Stimulated activated naive CD4-positive, alpha-beta T cell treated with Interleukin-2 at 50 U/mL for 16 hours (primary cell): ENCODE measurements at places on chromosomes 11 and 22.

DNA sequence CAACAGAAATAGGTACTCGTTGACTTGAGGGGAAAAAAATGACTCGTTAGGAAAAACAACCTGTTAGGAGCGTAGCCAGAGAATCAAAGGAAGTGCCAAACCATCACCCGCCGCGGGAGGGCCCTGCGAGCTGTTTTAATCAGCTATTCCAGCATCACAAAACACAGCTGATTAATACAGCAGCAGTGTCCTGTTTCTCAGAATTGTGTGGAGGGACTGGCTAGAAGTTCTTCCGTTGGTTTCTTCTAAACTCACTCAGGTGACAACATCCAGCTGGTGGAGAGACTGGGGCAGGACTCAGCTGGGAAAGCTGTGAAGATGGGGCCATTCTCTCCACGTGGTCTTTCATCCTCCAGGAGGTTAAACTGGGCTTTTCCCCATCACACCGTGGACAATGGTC, 28.0 kb downstream of the HSPA8 start:
- no peak for DNase-seq

DNA sequence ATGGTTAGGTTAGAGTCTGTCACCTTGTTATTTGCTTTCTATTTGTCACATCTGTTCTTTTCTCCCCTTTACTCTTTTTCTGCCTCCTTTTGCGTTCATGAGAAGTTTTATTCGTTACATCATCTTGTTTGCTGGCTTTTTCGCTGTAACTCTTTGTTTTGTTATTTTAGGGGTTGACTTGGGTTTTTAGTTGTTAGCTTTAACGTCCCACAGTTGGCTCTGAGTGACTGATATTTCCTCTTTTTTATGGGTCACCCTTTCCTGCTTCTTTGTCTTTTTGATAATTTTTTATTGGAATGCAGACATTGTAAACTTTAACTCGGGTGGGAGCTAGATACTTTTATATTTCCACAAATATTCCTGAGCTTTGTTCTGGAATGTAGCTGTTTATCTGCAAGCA, 13.3 kb upstream of the TNNT3 start:
- DNase-seq = no peak

DNA sequence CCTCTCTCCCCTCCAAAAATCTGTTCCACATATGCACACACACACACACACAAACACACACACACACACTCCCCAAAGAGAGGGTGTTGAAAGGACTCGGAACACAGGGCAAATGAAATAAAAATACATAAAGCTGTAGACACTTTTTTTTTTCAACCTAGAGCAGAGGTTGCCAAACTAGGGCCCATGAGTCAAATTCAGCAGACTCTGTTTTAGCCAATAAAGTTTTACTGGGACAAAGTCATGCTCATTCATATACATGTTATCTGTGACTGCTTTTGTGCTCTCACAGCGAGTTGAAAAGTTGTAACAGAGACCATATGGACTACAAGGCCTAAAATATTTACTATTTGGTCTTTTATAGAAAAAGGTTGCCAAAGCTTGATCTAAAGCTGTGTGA, 8.9 kb downstream of the IMMP1L start:
- no peak for DNase-seq

DNA sequence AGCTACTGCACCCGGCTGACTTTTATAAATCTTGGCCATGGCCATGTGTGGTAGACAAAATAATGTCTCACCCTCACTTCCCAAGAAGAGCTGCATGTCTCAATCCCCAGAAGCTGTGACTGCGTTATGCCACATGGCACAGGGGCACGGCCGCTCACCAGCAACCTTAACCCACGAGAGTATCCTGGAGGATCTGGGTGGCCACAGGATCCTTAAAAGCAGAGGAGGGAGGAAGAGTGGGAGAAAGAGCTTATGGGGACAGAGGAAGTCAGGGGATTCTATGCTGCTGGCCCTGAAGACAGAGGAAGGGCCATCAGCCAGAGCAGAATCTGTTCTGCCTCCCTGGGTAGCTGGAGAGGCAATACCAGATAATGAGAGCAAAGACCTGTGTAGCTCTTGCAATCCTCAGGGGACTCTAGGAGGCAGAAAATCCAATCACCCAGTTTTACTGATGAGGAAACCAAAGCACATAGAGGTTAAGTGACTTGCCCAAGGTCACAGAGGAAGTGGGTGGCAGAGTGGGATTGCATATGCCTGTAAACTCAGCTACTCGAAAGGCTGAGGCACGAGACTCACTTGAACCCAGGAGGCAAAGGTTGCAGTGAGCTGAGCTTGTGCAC, 55.3 kb downstream of the CELSR1 start:
- no peak for DNase-seq

DNA sequence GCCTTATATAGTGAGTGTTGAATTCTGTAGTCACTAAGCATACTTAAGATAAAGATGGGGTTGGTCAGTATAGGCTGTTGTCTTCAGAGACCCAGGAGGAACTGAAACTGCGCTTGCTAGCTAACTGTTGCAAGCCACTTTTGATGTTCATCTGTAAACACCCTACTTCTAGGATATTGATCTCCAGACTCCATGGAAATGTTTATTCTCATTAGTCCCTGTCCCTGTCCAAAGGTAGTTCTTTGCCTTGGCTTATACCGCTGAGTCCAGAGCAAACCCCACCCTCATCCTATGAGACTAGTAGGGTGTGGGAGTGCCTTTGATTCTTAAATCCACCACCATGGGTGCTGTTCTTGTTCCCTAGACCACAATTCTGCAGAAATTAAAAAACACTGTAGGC, 36.4 kb downstream of the DEPDC5 start:
- DNase-seq = no peak

- no peak for DNase-seq
These were observed 5.3 kb downstream of the BIRC3 start for GRCh38 chr11:102322560-102322959.

- DNase-seq = no peak
These were observed 135.6 kb upstream of the ZC3H12C start for GRCh38 chr11:109957601-109958000.

- DNase-seq = no peak
These were observed 54.5 kb upstream of the FBXO3 start for GRCh38 chr11:33828604-33829429.

GRCh38 chr11:94834911-94835593, 66.9 kb downstream of the AMOTL1 start:
- DNase-seq = no peak

DNA sequence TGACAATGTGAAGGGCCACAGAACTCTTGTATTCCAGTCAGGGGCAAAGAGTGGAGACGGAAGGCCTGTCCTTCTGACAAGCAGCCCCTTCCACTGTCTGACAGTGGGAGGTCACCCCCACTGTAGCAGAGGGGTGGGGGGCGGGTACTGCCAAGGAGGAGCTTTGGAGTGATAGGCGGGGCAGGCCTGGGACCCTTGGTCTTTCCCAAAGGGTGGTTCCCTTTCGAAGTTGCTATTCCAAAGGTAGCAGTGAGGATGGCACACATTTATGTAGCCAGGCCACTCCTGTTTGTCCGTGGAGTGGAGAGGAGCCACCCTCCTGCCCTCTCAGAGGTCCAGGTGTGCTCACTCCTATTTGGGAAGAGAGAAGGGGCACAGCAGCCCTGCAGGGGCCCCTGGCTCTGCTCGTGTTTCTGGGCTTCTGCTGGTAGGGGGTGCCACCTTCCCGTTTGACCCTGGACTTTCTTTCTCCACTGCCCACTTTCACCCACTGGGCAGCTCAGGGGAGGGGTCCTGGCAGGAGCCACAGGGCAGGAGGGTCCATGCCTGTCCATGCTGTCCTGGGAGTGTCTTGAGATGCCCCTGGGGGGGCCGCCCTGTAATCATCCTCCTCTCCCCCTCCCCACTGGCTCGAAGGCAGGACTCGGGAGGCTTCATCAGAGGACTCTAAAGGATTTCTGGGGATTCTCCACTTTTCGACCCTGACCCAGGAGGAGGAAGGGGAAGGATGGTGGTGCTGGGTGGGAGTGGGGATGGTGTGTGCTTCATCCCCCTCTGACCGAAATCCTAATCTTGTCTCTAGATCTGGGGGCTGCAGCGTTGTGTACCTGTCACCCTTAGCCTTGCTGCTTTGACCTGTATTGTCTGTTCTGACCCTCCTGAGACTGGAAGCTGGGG, 994 bp downstream of the TAGLN start:
- no peak for DNase-seq

GRCh38 chr11:117473481-117474091, 145.9 kb downstream of the CEP164 start:
- DNase-seq = no peak

- no peak for DNase-seq
These were observed 1.2 kb downstream of the GUCD1 start for GRCh38 chr22:24553597-24554312.

- DNase-seq = no peak
These were observed 19.6 kb downstream of the ACER3 start for GRCh38 chr11:76880314-76880713.

- DNase-seq = no peak
These were observed 3.8 kb upstream of the CPT1A start for GRCh38 chr11:68845351-68846002.

- DNase-seq = no peak
These were observed 16.1 kb upstream of the RPS3 start for GRCh38 chr11:75383246-75383645.

- no peak for DNase-seq
These were observed 15.9 kb downstream of the NUP98 start for GRCh38 chr11:3781423-3781822.

- DNase-seq = peak; percentile 60
These were observed 240.6 kb downstream of the ETS1 start for GRCh38 chr11:128346804-128347203.

DNA sequence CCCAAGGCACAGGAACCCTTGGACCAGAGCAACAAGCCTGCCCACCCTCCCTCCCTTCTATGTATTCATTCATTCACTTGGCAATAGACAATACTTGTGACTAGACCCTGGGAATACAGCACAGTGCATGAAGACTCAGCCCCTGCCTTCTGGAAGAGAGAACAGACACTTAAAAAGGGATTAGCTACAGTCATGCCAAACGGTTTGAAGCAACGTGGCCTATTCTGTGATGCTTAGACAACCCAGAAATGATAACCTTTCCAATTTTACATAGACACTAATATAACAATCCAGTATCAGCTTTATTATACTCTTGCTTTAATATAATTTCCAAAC, 52.6 kb downstream of the KREMEN1 start:
- DNase-seq = no peak

DNA sequence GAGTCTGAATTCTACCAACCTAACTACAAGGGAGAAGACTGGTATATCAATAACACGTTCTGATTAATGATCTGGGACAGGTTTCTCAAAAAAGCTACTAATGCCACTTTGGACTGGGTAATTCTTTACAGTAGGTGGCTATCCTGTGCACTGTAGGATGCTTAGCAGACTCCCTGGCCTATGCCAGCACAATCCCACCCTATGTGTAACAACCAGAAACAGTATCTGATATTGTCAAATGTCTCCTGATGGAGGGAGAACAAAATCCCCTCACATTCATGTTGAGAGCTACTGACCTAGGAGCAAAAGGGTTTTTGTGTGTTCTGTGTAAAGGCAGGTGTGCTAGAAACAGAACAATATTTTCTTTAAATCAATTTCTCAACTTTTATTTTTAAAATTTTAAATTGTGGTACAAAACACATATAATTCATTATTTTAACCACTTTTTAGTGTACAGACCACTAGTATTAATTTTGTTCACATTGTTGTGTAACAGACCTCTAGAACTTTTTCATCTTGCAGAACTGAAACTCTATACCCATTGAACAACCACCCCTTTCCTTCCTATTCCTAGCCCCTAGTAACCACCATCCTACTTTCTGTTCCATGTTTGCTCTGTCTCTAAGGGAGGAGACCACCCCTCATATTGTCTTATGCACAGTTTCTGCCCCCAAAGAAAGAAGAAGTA, 2.1 kb upstream of the MS4A6A start:
- DNase-seq = no peak

- no peak for DNase-seq
These were observed 38.7 kb upstream of the LINC01488 start for GRCh38 chr11:69442807-69443137.

- no peak for DNase-seq
These were observed 109.8 kb upstream of the FGF3 start for GRCh38 chr11:69928975-69929374.

DNA sequence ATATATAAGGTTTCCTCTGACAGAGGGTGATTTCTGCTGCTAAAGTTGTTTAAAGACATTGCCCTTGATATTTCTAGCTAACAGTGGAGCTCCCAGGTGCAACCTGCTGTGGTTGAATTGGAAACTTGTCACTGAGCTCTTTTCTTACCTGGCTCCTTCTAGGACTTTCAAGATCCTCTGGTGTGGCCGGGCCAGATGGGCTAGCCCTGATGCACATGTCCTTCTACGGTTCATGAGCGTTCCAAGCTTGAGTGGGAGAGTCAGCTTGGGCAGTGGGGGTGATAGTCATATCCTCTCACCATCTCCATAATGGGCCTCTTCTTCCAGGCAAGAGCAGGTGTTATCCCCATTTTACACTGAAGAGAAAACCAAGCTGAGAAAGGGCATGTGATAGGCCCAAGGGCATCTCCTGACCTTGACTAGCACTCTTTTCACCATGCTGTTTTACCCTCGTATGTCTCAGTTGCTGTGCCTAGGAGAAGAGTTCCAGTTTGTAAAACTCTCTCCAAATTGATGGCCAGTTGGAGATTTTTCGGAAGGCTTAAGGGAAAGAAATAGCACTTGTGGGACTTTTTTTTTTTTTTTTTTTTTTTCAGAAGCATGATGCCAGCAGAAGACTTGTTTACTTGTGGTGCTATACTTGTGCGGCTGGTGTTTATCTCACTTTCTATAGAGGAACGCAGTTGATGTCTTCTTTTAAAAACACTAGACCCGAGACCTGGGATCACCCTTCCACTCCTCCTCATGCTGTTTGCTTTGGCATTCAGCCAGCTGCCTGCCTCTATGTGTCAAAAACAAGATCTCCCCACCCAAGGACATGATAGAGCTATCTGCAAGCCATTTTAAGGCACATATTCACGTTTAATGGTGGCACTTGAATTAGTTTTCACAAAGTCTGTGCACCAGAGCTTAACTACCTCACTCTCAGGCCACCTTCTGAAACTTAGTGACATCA, 32.6 kb downstream of the TEAD1 start:
- no peak for DNase-seq

DNA sequence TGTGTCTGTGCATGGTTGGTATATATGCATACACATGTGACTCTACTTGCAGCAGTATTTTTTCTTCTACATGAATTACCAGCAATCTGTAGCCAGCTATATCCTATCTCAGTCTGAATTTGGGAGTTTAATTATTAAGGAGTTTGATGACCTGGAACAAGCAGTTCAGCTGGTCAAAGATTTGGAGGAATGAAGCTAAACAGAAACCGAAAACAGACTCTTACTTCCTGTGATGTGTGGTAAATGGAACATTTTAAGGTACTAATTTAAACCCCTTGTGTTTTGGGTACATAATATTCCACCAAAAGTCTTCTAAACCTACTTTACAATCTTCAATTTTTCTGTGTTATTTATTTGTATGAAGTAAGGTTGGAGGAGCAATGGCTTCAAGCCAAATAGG, 124.4 kb upstream of the PGR start:
- DNase-seq = no peak
